ENCODE measurements at places on chromosomes 4 and X.

- DNase-seq, result no peak
Measured at GRCh38 chrX:33831211-33831610, 300.9 kb downstream of the FAM47A start.

DNA sequence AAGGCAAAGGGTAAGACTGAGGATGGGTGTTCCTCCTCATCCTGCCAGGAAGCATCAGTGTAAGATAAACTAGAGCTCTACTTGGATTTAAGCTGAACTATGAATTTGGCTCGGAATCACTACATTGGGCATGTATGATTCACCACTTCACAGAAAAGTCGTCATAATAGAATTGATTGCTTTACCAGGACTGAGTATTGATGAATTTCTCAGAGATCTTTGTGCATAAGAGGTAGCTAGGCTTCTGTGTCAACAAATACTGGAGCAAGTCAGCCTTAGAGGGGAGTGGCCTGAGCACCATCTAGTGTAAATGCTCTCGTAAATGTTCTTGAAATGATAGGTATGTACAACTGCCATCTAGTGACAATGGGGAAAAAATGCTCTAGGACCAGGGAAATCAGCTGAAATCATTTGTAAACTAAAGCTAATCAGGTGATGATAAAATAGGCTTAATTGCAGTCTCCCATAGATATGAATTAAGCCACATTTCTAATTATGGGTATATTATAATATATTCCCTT, 309.5 kb upstream of the FMR1 start:
- DNase-seq, result no peak

DNA sequence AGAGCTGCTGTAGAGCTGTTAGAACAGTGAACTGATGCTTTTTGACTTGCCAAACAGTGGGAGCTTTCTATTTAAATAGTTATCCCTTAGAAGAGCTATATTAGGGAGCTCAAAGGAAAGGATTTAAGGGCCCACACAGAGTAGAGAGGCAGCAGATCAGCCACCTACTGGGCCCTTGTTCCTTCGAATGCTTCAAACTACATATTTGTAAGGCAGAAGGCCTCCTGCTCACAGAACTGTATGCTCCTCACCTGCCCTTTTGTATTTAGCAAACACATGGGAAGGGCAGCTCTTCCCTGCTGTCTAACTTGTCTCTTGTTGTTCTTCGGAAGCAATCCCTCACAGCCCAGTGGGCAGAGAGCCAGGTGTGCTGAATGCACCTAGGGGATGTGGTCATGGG, 38.0 kb downstream of the IL1RAPL1 start:
- DNase-seq, result no peak

DNA sequence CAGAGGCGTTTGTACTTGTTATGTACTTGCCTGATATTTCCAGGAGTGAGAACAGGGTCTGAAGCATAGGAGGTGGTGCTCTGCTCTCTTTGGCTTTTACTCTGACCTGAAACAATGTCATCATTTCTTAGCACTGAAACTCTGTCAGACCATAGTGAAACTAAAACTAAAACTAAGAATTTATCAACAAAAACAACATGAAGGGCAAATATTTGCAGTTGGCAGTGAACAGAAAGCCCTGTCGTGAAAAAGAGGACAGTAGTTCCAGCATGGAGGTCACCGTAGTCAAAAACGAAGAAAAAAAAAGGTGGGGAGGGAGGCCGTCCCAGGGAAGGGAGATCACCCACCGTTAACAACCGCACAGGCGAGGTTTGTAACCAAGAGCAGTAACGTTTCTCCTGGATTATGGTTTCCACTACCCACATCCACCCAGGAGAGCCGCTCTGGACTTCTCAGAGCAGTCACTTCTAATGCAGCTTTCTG, 97.5 kb downstream of the ANK2 start:
- DNase-seq, result no peak

DNA sequence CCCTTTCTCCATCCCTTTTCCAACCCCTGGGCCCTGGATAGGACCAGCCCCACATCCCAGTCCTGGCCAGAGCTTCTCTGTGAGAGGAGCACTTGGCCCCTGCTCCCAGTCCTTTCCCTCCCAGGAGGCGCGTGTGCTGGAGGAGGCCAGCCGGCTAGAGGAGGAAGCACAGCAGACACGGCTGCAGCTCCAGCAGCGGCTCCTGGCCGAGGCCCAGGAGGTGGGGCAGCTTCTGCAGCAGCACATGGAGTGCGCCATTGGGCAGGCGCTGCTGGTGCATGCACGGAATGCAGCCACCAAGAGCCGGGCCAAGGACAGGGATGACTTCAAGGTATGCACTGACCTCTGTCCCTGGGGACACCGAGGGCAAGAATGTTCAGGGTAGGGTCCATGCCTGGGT, 87.5 kb downstream of the EVC start:
- DNase-seq, result no peak

DNA sequence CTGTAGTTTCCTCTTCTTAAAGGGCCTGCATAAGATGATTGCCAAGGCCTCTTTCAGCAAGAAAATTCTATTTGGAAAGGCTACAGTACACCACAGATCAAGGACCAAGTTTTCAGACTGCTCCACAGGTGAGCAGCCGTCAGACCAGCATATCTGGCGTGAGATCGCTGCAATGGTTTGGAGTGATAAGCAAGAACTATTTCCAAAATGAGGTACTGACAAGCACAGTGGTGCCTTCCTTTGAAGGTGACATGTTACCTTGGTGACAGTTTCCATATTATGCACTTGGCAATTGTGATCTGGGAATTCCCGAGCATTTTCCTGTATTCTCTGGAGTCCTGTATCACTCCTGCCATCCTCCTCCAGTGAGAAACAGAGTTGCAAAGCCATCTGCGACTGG, 7.3 kb upstream of the TMEM150C start:
- no peak for DNase-seq

GRCh38 chr4:8762951-8763735, 108.5 kb downstream of the HMX1 start:
- no peak for DNase-seq

- DNase-seq, result no peak
Measured at GRCh38 chrX:568311-568710, 62.3 kb upstream of the SHOX start.

GRCh38 chr4:6470502-6471306, 1.7 kb downstream of the PPP2R2C start:
- peak; percentile 89 for DNase-seq

DNA sequence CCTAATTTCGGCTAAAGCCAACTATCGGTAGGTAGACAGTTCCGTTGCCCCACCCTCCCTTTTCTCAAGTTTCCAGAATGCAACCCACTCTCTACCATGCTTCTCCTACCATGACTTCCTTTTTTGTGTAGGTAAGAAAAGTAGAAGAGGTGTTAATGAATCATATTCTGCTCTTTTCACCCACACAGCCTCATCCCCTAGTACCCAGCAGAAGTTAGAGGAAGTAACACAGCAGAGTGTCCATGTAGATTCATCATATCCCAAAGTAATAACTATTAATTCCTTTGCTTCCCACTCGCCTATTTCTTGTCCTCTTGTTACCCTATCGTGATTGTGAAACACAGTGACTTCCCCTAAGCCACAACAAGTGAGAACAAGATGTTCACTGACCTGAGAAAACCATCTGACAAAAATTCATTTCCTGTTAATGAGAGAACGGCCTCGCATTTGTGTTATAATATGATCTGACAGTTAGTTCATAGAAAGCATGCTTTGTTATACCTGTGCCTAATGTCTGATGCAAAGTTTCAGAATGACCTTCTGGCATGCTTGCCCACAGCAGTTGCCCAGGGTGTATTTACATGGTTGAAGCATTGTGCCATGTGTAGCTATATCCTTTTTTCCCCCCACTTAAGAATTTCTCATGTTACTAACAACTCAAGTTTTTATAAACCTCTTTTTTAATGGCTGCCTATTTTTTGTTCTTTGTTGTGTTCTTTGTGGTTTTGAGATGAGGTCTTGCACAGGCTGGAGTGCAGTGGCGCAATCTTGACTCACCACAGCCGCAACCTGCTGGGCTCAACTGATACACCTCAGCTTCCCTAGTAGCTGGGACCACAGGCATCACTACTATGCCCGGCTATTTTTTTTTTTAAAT, 185.6 kb downstream of the RAP1GDS1 start:
- DNase-seq, result no peak

- no peak for DNase-seq
Measured at GRCh38 chr4:126957556-126957955, 675.2 kb upstream of the INTU start.

DNA sequence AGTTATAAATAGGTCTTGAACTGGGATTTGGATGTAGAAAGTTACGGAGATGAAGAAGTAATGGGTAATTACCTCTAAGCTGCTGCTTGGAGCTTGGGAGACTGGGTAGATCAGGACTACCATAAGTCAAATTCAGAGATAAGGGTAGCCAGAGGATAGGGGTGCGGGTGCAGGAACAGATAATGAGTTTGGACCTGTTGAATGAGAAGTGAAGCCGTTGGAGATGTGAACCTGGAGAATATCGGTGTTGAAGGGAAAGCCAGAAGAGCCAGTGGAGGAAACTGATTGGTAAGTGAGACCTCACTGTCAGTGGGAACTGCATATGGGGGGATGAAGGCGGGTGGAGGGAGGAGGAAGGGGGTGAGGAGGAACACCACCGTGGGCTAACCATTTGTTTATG, 618 bp upstream of the FOXO4 start:
- no peak for DNase-seq

DNA sequence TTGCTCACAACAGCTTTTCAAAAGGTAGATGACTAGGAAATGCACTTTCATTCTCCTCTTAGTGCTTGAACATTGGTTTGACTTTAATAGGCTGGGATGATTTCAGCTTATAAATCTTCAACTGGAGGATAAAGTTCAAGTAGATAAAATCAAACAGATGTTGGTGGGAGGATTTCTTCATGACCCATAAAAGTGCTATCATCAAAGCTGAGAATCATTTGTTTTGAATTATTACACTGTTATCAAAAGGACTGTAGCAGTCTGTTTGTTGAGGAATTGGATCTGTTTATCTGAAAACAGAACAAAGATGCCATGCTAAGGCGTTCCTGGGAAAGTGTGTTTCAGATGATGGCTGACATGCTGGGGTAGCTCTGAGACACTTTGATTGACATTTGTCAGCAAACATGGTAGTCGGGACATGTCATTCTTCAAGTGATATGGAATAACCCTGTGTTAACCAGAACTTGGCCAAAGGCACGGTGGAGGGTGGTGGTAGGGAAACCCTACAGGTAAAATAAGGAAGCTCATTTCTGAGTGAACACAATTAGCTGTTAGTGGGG, 304.0 kb upstream of the PITX2 start:
- DNase-seq, result no peak

- no peak for DNase-seq
Measured at GRCh38 chrX:119495734-119496726, 27.8 kb downstream of the SLC25A5 start.

- DNase-seq, result no peak
Measured at GRCh38 chrX:107752043-107752442, 23.5 kb downstream of the TSC22D3 start.

GRCh38 chr4:155541716-155542115, 124.9 kb upstream of the GUCY1A1 start:
- no peak for DNase-seq

GRCh38 chr4:73152893-73153292, 83.4 kb upstream of the COX18 start:
- no peak for DNase-seq

DNA sequence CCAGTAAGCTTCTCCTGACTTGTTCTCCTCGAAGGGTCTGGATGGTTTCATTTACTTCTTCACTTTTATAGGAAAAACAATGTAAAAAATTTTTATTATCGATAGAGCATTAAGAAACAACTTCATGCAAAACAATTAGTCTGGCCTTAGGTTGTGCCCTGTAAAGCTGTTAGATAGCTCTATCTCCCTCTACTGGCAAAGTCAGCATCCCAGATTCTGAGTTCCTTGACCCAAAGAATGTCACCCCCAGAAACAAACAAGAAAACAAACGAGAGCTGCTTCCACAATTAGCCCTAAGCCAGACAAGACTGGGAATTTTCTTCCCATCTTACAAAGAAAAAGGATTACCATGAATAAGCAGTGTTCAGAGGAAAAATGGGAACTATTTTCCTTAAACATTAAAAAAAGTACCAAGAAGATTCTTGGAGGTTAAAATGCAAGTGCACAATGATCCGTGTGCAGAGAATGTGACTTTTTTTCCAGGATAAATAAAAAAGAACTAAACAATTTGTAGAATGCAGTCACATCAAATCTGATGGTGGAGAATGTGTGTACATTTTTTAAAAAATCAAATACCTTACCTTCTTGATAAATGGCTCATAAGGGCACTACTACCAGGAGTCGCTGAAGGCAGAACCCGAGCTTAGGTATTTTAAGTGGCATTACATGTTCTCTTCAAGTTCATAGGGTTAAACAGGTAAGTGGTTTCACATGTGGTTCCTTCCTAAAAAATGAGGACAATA, 293.2 kb downstream of the FBXO8 start:
- no peak for DNase-seq

DNA sequence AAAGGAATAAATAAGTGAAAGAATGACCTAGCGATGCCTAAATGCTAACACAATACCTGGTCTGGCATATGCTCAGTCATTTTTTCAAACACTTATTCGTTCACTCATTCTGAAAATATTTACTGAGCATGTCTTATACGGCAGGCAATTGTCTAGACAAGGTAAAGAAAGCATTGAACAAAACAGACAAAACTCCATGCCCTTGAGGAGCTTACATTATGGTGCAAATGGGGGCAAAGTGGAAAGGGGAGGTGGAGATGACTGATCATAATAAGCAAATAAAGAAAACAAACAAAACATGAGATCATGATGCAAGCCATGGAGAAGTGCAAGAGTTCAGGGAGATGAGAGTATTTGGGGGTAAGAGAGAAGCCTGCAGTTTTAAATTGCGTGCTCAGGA, 334.6 kb upstream of the PPARGC1A start:
- DNase-seq, result no peak

DNA sequence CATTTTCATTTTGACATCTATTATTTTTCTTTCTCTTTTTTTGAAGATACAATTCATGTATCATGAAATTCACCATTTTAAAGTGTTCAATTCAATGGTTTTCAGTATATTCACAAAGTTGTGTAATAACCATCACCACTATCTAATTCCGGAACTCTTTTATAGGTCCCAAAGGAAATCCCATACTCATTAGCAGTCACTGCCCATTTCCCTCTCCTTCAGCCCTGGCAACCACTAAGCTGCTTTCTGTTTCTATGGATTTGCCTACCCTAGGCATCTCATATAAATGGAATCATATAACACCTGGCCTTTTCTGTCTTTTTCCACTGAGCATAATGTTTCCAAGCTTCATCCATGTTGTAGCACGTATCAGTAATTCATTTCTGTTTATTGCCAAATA, 3.2 kb upstream of the FGF2 start:
- DNase-seq, result no peak

DNA sequence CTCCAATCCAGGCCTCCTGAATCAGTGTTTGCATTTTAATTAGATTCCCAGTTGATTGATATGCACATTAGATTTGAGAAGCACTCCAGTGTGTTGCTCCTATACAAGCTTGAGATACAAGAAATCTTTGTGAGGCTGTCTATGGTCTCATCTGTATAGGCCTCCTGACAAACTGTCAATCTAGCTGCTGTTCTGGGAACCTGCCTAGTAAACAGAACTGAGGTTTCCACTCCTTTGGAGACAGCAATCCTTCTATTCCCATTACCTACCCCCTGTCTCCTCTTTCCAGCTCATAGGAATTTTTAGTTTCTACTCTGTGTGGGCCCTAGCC, 306.1 kb upstream of the EMCN start:
- no peak for DNase-seq
